Lung (tissue), 17 donors: ENCODE measurements at places on chromosomes 2 and 18.

GRCh38 chr18:57209713-57210106 lies 62.8 kb downstream of the BOD1L2 start:
- no peak for DNase-seq

- DNase-seq = no peak
Observed at GRCh38 chr18:34207344-34207851, 17.3 kb downstream of the NOL4 start.

- no peak for DNase-seq
Observed at GRCh38 chr2:237588044-237588696, 2.4 kb downstream of the RAB17 start.

GRCh38 chr18:48676346-48676745 lies 137.5 kb downstream of the CTIF start:
- DNase-seq = no peak

- no peak for DNase-seq
Observed at GRCh38 chr2:43566461-43566729, 29.4 kb downstream of the THADA start.

GRCh38 chr18:63283305-63284094 lies 36.1 kb downstream of the BCL2 start:
- DNase-seq = no peak

GRCh38 chr2:179260224-179260623 lies 4.4 kb downstream of the SESTD1 start:
- DNase-seq = no peak

- no peak for DNase-seq
Observed at GRCh38 chr18:56286775-56287325, 351.5 kb downstream of the TXNL1 start.

DNA sequence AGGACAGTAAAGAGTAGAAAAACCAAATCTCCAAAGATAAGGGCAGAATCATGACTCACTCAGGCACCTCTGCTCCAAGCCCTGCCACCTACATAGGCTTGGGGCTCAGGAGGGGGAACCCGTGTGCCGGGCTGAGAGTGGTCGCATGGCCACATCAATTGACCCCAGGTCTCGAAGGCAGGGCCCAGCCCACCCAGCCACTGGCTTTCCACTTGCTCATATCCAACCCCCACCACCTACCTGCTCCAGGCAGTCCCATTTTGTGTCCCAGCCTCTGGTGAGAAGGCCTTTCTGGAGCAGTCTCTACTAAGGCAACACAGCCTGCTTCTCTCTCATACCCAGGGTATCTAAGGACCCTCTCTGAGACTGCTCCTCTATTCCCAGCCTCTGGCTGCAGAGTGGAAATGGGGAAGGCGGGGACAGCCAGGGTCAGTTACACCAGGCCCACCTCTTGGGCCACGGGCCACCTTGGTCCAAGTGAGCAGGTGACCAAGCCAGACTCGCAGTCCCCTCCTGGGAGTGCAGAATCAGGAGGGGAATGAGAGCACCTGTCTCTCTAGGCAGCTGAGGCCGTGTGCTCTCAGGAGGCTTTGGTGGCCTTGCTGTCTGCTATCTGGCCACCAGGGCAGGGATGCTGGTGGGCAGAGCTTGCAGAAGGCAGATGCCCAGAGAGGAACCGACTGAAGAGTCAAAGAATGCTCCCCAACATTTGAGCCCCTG lies 20.8 kb downstream of the TFCP2L1 start:
- no peak for DNase-seq

DNA sequence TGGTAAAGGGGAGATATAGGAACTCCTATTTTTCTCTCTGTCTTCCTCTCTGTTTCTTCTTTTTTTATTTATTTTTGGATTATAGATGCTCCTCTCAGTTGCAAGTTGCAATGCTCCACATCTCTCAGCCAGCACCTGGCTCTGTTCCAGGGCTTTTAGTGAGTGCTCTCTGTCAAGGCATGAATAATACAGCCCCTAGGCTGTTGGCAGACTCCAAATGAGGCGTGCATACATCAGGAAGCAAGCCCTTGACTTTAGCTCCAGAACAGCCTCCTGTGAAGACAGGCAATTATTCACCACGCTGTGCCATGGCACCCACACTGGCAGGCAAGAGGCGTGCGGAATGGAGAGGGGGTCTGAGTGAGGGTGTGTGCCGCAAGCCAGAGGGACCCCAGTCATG lies 228.1 kb upstream of the PXDN start:
- DNase-seq = peak; percentile 80

GRCh38 chr2:132595693-132596092 lies 74.3 kb downstream of the LYPD1 start:
- DNase-seq = no peak

DNA sequence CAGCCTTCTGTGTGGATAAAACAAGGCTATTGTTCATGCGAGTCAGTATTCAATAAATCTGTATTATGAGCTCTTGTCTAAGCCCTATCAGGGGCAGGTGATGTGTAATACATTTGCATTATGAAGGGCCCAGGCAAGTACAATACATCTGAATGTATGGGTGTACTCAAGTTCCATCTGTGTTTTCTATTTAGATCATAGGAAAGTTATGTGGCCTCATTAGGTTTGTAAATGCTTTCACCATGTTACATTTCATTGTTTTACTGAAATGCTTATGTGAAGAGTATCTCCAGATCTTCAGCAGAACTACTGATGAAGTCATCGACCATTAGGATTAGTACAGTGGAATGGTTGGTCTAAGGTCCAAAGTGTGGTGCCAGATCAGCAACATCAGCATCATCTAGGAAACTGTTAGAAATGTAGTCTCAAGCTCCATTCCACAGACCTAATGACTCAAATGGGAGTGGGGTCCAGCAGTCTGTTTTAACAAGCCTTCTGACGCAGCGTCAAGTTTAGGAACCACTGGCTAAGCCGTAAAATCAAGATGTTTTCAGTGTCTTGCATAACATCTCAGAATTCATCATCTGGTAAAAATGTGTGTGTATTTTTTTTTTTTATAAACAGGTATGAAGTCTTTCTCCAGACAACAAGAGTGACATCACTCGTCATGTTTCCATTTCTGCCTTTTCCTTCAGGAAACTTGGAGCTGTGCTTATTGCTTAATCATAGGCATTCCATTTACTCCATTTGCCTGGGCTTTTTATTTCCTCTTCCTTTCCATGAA lies 80.5 kb downstream of the LYPD6 start:
- DNase-seq = no peak

DNA sequence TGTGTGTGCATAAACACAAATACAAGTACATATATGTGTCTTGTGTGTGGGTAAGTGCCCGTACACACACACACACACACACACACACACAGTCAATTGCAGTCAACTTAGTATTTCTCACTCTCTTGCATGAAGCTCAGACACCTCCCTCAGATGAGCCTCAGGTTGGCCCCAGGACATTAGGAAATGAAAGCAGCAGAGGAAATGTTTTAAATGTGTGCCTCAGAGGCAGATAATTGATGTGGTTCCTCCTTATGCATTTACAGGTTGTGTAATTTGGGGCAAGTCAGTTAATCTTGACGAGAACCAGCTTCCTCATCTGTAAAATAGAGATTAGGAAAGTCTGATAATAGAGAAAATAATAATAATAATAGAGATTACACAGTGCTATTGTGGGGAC lies 814.0 kb upstream of the ID2 start:
- DNase-seq = no peak

- DNase-seq = no peak
Observed at GRCh38 chr2:68390114-68390513, 25.0 kb downstream of the PLEK start.

DNA sequence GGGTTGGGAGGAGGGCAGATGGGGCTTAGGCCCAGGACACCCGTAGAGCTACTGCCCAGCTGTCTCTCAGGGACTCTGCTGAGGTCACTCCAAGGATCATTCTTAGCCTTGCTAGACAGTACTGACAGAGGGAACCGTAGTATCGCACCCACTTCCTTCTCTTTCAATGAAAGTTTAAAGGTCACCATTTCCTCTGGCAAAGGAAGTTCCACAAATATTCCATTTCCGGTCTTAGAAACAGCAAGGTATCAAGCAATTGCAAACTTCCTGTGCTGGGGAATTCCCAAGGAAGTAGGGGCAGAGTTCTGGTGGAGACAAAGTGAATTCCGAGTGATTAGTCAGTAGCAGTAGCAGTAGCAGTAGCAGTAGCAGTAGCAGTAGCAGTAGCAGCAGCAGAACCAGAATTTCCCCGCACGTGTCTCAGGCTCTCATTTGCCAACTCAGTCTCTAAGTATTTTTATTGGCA lies 24.7 kb downstream of the IL1B start:
- peak; percentile 70 for DNase-seq

GRCh38 chr2:217271813-217272212 lies 411.9 kb upstream of the TNP1 start:
- no peak for DNase-seq

DNA sequence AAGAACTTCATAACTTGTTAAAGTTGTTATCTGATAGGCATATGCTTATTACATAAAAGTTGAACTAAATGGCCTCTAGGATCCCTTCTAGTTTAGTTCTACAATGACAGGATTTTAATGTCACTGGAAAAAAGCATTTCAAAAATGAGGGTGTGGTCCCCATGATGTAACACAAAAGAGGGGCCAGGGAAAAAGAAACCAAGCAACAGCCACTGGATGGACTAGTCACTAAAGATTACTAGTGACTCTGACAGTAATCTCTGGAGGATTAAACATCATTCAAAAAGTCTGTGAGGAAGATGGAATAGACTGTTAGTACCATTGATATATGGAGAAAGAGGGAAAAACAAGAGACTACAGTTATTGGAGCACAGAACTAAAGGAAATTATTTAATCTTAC lies 22.6 kb downstream of the SEPTIN10 start:
- DNase-seq = no peak

DNA sequence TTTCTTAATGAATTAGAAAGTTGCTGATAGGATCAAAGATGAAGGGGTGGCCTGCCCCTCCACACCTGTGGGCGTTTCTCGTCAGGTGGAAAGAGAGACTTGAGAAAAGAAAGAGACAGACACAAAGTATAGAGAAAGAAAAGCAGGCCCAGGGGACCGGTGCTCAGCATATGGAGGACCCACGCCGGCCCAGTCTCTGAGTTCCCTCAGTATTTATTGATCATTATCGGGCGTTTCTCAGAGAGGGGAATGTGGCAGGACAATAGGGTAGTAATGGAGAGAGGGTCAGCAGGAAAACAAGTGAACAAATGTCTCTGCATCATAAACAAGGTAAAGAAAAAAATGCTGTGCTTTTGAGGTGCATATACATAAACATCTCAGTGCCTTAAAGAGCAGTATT lies 144.3 kb downstream of the CCDC102B start:
- DNase-seq = no peak

DNA sequence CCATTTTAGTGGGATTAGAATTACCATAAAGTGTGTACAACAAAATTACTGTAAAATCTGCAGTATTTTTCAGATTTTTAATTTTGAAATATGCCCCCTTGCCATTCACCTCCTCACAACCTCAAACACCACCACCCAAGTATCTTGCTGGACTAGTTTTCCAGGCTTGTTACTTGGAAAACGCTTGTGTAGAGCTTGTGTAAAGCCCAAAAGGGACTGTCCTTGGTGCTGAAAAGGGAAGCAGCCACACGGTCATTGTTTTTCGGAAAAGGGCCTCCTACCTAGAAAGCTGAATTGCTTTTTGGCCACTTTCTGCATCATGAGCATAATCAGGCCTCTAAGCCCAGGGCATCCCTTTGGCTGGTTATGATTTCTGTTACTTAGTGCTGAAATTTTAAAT lies 563.4 kb downstream of the LRRTM4 start:
- peak; percentile 87 for DNase-seq

- DNase-seq = no peak
Observed at GRCh38 chr18:46294318-46294717, 190.1 kb downstream of the HAUS1 start.

DNA sequence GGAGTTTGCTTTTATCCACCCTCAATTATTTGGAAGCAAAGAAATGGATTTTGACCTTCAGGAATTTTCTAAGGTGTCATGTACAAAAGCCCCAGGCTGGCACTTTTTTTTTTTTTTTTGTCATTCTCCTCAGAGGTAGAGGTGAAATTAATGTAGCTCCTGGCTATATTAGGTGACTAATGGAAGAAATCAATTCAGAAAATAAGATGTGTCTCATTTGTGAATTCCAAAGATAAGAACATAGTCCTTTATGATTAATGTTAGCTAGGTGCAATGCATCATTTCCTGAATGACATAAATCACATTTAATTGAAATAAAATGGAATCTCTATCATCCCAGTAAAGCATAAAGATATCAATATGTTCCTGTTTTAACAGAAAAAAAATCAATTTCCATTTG lies 477.6 kb downstream of the FBXO15 start:
- no peak for DNase-seq

DNA sequence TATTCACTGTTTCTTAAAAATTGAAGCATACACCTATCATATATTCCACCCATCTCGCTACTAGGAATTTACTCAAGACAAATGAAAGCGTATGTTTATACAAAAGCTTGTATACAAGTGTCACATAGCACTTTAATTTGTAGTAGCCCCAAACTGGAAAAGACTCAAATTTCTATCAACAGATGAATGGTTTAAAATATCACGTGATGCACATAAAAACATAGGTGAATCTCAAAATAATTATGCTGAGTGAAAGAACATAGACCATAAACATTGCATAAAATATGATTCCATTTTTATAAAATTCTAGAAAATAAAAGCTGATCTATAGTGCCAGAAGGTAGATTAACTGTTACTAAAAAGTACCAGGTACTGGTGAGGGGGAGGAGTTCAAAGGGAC lies 392.9 kb upstream of the LRATD1 start:
- DNase-seq = no peak

DNA sequence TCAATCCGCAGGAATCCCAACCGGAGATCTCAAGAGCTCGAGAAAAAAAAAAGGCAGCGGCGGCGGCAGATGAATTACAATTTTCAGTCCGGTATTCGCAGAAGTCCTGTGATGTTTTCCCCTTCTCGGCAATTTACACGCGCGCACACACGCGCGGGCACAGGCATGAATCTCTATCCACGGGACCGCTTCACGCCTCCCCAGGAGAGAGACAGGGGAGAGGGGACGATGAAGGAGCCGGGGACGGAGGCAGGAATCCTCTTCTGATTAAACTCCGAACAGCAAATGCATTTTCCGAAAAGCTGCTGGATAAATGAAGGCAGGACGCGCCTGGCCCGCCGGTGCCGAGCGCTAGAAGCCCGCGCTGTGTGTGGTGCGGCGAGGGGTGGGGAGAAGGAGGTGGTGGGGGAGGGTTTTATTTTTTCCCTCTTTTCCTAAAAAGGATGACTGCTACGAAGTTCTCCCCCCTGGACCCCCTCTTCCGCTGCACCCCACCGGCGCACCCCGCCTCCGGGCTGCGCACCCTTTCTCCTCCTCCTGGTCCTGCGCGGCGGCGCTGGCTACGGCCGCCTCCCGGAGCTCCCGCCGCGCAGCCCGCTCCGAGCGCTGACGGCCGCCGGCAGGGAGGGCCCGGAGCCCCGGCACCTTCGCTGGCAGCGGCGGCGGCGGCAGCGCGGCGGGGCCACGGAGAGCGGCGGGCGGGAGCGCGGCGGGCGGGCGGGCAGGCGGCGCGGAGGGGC lies at the start of gene BCL2:
Gene BCL2, minus strand, starts transcription at position 387 of the 740 bp plus-strand sequence.
- peak; percentile 81 for DNase-seq

GRCh38 chr2:62305421-62306176 lies 109.7 kb downstream of the B3GNT2 start:
- DNase-seq = no peak

- DNase-seq = peak; percentile 7
Observed at GRCh38 chr2:183371545-183371944, 247.3 kb downstream of the NUP35 start.
